ENCODE measurements at places on chromosomes 11 and 22.

DNA sequence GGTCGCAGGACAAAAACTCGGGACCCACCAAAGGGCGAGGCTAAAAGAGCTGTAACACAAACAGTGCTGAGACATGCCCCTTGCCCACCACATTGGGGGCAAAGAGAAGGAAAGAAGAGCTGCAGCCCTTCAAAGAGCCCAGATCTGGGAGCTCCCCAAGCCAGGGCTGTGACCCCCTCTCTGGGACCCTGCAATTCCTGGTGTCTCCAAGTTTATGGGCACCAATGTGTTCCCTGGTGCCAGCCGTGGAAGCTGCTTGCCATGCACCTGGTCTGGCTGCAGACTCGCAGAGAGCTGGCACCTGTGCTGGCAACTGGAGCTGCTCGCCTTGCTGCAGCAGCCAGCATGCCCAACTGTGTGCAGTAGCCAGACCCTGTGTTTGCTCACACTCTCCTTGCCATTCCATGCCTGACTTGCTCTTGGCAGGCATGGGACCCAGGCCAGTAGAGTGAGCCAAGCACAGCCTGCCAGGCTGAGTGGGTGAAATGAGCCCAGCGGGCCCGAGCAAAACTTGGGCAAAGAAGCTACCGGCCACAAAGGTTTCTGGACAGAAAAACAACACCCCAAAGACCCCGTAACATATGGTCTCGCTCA is 16.0 kb downstream of the RRP8 start:
- DNase-seq: no peak

GRCh38 chr22:22681221-22681739 is 36.9 kb downstream of the GGTLC2 start:
- no peak for DNase-seq

- DNase-seq: peak; percentile 89
Observed at GRCh38 chr11:108223348-108224149, 682 bp downstream of the ATM start.

GRCh38 chr22:20792966-20793728 is 19.2 kb downstream of the SERPIND1 start:
- no peak for DNase-seq

GRCh38 chr11:79054636-79055035 is 386.2 kb downstream of the TENM4 start:
- DNase-seq: no peak

GRCh38 chr11:109783840-109784239 is 309.4 kb upstream of the ZC3H12C start:
- no peak for DNase-seq

- DNase-seq: no peak
Observed at GRCh38 chr11:65355776-65356393, 1.3 kb downstream of the TIGD3 start.

All from hematopoietic multipotent progenitor cell treated with erythropoietin and hydrocortisone succinate and interleukin-3 and kit ligand, for 8 days (in vitro differentiated cells).